ENCODE measurements at places on chromosomes 1 and 21.

DNA sequence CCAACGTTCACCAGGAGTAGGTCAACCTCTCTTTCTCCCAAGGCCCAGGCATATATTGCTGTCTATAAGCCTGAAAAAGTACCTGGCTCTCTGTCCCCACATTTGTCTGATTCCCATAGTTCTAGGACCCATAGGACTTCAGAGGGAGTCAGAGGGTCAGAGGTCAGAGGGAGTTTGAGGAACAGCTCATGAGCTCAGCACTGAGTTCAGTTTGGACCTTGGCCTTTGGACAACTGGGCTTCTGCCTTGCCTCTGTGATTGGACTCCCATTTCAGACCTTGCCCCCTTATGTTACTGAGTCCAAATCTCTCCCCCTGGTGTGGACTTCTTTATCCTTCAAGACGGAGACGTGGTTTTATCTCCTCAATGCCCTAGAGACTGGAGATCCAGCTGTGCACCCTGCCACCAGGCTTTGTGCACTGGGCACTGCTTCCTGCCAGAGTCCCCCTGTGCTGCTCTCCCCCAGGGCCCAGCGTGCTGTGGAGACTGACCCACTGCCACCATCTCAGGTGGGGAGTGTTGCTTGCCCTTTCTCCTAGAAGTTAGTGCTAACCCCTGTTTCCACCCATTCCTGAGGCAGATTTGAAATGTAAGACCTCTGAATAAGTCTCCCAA is 3.2 kb downstream of the CTSE start:
- DNase-seq: no peak

- DNase-seq: no peak
Observed at GRCh38 chr1:9957726-9958125, 14.5 kb downstream of the NMNAT1 start.

DNA sequence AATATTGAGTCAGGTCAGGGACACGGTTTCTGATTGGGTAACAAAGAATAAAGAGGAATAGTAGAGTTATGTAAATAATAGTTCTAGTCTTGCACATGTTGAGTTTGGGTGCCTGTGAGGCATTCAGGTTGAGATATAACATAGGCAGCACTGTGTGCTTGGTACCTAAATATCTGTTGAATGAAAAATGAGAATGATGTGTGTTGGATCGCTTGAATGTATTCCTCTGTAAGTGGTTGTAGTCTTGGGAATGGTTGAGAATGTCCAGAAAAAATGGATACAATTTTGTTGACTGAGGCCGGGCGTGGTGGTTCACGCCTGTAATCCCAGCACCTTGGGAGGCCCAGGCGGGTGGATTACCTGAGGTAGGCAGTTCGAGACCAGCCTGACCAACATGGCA is 116.3 kb upstream of the HNRNPU start:
- DNase-seq: no peak

GRCh38 chr1:200081151-200081968 is 53.9 kb downstream of the NR5A2 start:
- no peak for DNase-seq

DNA sequence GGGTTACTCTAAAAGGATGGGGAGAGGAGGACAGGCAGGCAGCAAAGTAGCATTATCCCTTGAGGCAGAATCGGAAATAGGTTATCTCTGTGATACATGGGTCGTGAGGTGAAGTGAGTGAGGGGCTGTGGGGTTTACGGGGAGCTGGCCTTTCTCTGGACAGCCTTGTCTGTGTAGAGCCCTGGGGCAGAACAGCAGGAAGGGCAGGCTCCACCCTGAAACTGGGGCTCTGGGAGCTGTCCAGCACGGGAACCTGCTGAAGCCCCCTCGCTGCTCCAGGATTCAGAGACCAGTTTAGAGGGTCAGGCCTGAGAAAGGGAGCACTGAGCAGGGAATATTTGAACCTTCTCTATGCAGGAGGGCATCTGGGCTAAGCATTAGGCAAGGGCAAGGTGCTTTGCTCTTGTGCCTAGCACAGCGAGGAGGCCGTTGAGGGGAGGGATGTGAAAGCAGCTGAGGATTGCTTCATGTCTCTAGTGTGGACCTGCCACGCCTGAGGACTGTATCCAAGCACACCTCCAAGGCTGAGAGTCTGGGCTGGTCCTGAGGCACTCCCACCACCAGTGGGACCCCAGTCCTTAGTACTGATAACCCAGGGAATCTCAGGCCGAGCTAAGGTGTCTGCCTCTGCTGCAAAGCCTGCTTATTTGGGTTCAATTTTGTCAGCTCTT is 55.8 kb downstream of the NAV1 start:
- DNase-seq: no peak

- DNase-seq: no peak
Observed at GRCh38 chr1:10599194-10599861, 124.6 kb downstream of the PEX14 start.

- DNase-seq: no peak
Observed at GRCh38 chr1:93581917-93582850, 99.5 kb downstream of the BCAR3 start.

- no peak for DNase-seq
Observed at GRCh38 chr1:48644190-48644900, 132.3 kb downstream of the BEND5 start.

DNA sequence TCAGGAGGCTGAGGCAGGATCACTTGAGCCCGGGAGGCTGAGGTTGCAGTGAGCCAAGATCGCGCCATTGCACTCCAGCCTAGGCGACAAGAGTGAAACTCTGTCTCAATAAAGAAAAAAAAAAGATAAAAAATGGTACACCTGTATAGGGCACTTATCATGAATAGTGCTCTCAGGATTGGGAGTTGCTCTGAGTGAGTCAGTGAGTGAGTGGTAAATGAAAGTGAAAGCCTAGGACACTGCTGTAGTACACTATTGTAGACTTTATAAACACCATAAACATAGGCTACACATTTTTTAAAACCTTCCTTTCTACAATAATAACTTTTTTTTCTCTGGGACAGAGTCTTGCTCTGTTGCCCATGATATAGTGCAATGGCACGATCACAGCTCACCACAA is 16.8 kb downstream of the PHTF1 start:
- DNase-seq: no peak

GRCh38 chr1:181135815-181136737 is 47.6 kb downstream of the IER5 start:
- no peak for DNase-seq

GRCh38 chr1:232287676-232288569 is 342.0 kb downstream of the SIPA1L2 start:
- DNase-seq: no peak

GRCh38 chr1:30253807-30254440 is 469.5 kb downstream of the MATN1 start:
- DNase-seq: no peak

DNA sequence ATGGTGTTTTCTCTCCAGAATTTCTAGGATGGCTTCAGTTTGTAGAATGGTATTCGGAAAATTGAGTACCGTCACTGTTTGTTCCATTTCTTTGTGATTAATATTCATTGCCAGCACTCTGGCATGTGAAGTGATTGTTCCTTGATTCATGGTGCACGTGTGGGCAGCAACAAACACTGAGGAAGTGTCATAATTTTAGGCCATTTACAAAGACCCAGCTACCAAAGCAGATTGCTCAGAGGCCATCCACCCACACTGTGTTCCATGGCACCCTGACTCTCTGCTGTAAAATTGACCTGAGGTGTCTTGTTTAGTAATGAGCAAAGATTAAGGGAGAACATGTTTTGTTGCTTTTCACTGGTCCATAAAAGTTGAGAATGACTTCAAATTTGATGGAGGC is 250.9 kb upstream of the FMN2 start:
- no peak for DNase-seq

- DNase-seq: no peak
Observed at GRCh38 chr1:206050655-206051235, 2.2 kb upstream of the RHEX start.

DNA sequence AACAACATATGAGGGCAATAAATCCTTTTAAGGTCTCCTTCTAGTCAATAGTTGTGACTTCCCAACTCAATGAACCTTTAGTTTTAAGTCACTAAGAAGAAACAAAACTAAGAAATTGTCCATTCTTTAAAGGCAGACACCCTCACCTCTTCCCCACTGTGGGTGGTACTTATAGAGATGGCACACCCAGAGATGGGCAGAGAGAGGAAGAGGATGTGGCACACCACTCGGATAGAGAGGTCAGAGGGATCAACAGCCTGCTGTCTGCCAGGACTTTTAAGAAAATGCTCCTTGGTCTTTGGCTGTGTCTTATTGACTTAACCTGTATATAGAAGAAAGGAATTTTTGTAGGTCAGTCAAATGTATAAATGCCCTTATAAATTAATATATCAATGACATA is 45.1 kb downstream of the FASLG start:
- DNase-seq: no peak

DNA sequence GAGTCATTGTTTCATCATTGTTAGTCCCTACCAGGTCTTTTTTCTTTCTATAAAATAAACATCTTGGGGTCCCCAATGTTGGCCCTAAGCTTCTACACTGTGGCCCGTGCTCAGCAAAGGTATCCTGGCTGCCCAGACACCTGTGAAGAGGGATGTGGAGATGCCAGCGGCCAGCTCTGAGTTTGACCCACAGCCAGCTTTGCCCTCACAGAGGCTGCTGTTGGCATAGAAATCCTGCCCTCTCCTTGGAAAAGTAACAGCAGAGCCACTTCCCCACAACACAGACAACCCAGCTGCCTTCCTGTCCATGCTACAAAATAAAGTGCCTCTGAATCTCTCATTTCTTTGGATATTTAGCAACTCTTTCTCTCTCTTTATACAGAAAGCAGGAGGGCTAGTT is 6.0 kb downstream of the TRIM62 start:
- no peak for DNase-seq

GRCh38 chr1:18047122-18047521 is 60.5 kb upstream of the IGSF21 start:
- DNase-seq: no peak

GRCh38 chr1:231677442-231677841 is 50.9 kb downstream of the DISC1 start:
- no peak for DNase-seq

DNA sequence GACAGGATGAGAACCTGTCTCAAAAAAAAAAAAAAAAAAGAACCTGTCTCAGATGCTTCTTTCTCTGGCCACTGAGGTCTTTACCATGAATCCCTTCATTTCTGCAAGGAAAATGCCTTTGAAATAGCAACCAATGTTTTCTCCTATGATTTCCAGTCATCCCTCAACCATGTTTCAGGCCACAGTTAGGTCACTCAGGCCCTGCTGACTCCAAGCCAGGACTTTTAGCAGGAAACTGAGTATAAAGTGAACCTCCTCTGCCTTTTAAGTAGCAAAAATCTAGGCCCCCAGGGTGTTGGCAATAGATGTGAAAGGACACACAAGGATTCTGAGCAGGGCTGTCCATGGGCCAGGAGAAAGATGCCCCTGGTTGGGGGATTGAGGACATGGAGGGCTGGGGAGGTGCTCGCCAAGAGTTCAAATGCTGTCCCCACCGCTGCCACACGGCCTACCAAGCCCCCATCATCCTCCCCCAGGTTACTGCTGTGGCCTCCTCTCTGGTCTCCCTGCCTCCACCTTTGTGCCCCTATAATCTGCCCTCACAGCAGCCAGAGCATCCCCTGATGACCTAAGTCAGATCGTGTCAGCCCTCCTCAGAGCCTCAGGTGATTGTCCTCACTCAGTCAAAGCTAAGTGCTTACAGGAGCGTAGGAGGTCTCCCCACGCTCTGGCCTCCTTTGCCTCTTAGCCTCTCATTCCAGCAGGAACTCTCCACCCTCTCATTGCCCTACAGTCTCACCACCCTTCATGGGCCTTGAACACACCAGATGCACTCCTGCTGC is 54.6 kb downstream of the MATN1 start:
- no peak for DNase-seq

- DNase-seq: no peak
Observed at GRCh38 chr1:91693557-91693956, 192.4 kb downstream of the TGFBR3 start.

DNA sequence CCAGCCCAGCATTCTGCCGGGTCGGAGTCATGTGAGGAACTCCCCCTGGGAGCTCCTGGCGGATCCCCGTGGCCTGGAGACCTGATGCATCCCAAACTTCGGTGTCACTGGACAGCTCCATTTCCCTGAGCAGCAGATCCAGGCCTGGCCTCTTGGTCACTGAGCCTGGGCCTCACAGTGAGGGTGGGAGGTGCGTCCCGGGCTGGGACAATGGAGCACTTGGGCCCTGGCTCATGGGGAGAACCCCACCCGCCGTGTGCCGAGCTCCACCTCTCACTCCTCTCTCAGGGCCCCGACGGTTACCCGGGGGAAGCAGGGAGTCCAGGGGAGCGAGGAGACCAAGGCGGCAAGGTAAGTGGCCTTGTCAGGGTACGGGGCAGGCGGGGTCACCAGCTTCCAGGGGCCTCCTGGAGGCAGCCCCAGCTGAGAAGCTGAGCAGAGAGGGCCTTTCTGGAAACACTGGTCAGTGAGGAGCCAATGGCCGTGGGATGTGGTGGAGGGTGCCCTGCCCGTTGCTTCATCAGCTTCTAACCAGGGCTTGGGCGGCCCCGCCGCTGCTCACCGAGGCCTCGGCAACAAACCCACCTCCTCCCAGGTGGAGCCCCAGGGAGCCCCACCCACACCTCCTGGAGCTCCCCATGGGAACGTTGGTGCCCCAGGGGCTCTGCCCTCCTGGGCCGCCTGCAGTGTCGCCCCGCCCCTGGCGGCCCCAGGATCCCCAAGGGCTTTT is 19.8 kb downstream of the COL6A2 start:
- DNase-seq: no peak

- no peak for DNase-seq
Observed at GRCh38 chr1:154454386-154455120, 47.5 kb upstream of the TDRD10 start.

- DNase-seq: no peak
Observed at GRCh38 chr1:8903908-8904650, 25.6 kb upstream of the ENO1 start.

GRCh38 chr1:153733970-153734369 is 6.1 kb downstream of the INTS3 start:
- DNase-seq: peak; percentile 57

- no peak for DNase-seq
Observed at GRCh38 chr1:115051850-115052249, 22.2 kb downstream of the TSHB start.

GRCh38 chr1:197200272-197200899 is 53.9 kb upstream of the ASPM start:
- no peak for DNase-seq

DNA sequence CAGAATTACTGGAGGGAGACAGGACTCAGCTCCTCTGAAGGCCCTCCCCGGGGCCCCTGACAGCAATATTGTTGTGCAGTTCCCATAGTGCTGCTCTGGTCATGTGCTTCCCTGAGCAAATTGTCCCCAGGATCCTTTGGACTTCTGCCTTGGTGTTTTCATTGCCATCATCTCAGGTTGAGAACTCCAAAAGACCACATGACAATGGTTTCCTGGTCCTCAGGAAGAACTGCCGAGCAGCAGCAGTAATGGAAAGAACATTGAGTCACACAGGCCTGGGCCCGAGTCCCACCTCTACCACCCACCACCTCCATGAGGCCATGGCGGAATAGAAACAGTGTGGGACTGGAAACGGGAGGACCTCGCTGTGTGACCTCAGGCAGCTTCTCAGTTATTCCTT is 6.3 kb upstream of the CTTNBP2NL start:
- no peak for DNase-seq

- DNase-seq: peak; percentile 59
Observed at GRCh38 chr21:36698981-36699545, at the start of gene SIM2. SIM2 (plus strand) TSS chr21:36699115; CDS start chr21:36699747, 632 bp downstream.

Measured in NCI-H1092 (cell line).